NCI-H1694 treated with DMSO at 0.1 percent for 48 hours (cell line): ENCODE measurements at places on chromosomes 2 and 18.

- no peak for DNase-seq
Observed at GRCh38 chr18:63175264-63175663, 144.3 kb downstream of the BCL2 start.

GRCh38 chr2:192414794-192415193 lies 220.1 kb upstream of the TMEFF2 start:
- DNase-seq = no peak

GRCh38 chr2:3703236-3703756 lies at the start of gene DCDC2C:
Gene DCDC2C, plus strand, starts transcription at chr2:3703575. Its CDS starts 177 bp downstream, at chr2:3703752.
- DNase-seq = no peak

DNA sequence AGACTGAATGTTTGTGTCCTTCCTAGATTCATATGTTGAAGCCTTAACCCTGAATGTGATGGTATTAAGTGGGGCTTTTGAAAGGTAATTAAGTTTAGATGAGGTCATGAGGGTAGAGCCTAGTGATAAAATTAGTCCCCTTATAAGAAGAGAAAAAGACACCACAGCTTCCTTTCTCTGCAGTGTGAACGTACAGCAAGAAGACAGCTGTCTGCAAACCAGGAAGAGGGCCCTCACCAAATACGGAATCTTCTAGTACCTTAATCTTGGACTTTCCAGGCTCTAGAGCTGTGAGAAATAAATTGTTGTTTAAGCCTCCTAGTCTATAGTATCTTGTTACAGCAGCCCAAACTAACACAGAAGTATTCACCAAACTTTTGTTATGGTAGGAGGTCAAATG lies 57.1 kb upstream of the CYTIP start:
- DNase-seq = no peak

DNA sequence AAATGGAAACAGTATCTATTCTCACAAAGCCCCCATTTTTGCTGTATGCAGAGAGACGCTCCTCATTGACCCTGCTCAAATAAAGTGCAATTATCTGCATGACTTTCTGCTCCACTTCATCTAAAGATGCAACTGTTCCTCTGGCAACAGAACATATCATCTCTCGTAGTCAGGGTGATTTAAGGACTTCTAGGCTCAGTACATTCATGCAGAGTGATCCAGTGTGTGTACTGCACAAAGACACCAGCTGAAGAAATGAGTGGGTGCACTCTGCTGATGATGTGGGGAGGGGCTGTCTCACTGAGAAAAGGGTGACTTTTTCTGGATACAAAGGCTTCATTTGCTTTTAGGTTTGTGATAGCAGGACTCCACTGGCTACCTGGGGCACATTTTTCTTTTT lies 355.2 kb downstream of the GALNT13 start:
- DNase-seq = peak; percentile 64
